ENCODE measurements at places on chromosomes 5 and 9. TPM values are rescaled to one million over a fixed set of nuclear protein-coding genes. Genes with fewer than 3 reads are reported as not detected.

SLCO6A1 gene
- not detected for total RNA-seq

MAP1B gene
- total RNA-seq = 6.2 TPM

- no peak overlapping the region for H3K27ac ChIP-seq
- H3K4me3 ChIP-seq = no peak overlapping the region
- no peaks in the 10 kb centered on the region for H3K36me3 ChIP-seq
- peak; percentile 41 for DNase-seq
- no peaks in the 10 kb centered on the region for H3K4me1 ChIP-seq
Observed at GRCh38 chr9:96232539-96233241, 69.3 kb downstream of the HSD17B3 start.

DNA sequence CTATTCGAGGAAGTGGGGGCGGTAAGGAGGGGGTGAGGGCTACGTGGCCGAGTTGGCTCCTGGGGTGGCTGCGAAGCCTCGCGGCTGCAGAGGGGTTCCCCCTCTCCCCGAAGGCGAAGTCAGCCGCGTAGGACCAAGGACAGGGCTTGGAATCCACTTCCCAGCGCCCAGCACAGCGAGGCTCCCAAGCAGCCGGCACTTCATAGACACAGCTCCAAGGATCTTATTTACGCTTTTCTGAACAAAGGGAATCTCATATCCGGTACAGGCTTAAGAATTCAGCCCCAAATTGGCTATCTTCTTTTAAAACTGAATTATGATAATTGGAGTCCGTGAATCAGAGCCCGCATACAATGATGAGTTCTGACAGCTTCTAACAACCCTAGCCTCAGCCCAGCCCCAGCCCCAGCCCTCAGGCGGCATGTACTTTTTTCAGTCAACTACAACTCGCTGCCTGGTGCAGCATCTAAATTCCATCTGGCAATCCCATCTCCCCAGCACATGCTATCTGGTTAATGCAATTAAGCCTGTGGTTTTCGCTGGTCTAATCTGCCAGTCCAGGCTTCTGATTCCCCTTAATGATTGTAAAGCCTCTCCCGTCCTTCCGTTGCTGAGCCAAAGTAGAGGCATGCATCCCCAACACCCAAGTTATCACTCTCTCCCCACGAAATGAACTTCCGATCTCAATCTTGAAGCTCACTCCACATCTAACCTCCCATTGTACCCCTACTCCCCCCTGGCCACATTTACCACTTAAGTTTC is 1.0 kb downstream of the ELAVL2 start:
- H3K27me3 ChIP-seq = peaks cover 11% of the 10 kb centered on the region
- H3K4me3 ChIP-seq = no peak overlapping the region
- H3K36me3 ChIP-seq = no peaks in the 10 kb centered on the region
- no peak overlapping the region for H3K27ac ChIP-seq

GRCh38 chr5:147063943-147064342 is 170.9 kb upstream of the STK32A start:
- H3K4me1 ChIP-seq = peaks cover 5% of the 10 kb centered on the region
- H3K27ac ChIP-seq = no peak overlapping the region
- H3K27me3 ChIP-seq = no peaks in the 10 kb centered on the region

DNA sequence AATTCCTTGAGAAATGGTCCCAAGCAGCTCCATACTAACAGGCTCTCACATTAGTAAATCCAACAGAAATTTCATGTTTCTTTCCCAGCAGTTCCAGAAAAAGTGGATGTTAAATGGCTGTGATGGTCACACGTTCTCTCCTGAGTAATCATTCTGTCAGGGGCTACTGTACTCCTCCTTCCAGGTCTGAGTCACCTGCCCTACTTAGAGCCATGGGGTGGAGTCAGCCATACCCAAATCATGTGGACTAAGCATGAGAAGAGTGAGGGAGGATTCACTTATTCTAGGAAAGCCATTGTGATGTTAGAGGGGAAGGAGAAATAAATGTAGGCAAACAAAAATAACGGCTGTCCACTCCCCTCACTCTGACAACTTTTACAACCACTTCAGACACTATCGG is 547.2 kb downstream of the CSNK1G3 start:
- H3K36me3 ChIP-seq = no peaks in the 10 kb centered on the region
- no peak overlapping the region for H3K4me3 ChIP-seq
- DNase-seq = no peak

DNA sequence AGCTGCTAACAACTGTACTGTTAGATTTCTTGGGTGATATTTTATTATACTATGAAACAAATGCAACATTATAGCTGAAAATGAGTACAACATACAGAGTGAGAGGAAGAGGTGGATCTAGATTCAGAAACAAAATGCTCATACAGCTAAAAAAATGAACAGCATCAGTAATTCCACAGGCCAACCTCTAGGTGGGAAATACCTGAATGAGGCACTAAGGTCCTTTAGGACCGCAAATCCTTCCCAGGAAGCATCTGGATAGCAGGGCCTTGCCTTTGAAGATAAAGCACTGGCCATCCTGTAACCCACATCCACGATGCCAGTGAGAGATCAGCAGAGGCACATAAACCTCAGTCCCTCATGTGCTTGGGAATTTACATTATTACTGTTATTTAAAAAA is 310.8 kb downstream of the YTHDC2 start:
- no peaks in the 10 kb centered on the region for H3K36me3 ChIP-seq
- H3K4me3 ChIP-seq = no peak overlapping the region
- H3K4me1 ChIP-seq = no peaks in the 10 kb centered on the region

TCERG1 gene
- total RNA-seq = 71.7 TPM

DNA sequence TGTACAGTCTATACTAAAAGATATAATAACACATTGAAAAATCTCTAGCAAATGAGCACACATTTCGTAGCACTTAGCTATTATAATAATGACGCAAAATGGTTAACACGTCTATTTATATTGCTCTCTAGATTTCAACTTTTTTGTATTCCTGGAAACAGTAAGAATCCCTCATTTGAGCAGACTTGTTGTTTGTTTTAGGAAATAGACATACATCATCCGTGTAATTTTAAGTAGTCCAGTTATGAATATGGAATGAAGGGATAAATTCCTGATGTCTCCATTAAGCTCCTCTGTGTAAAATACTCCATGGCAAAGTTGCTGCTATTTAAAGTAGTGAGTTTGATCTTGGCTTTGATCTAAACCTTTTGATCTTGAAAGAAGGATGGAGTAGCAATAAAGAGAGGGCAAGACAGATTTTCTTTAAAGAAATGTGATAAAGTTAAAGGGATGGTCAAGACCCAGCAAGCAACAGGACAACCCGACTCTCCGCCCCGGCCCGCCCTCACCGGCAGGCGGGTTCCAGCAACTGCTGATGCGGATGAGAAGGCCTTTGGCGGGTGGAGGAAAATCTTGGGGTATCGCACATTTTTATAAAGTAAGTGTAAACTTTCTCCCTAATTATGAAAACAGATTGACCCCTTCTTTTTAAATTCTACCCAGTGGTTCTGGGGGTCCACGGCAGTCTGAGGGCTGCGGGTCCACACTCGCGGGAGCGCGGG is 277.4 kb downstream of the AOPEP start:
- H3K4me3 ChIP-seq = peak overlapping the region; percentile 86
- peak overlapping the region; percentile 99 for H3K27ac ChIP-seq
- peak; percentile 36 for DNase-seq
- H3K4me1 ChIP-seq = peaks cover 46% of the 10 kb centered on the region
- H3K27me3 ChIP-seq = no peaks in the 10 kb centered on the region

ADGRD2 gene
- not detected for total RNA-seq

- H3K27me3 ChIP-seq = peaks cover 9% of the 10 kb centered on the region
- H3K27ac ChIP-seq = no peak overlapping the region
- no peaks in the 10 kb centered on the region for H3K36me3 ChIP-seq
- DNase-seq = no peak
- H3K4me1 ChIP-seq = peaks cover 43% of the 10 kb centered on the region
Observed at GRCh38 chr5:1004461-1005248, 3.9 kb upstream of the NKD2 start.

GRCh38 chr5:160060001-160060400 is 51.1 kb downstream of the TTC1 start:
- no peaks in the 10 kb centered on the region for H3K4me1 ChIP-seq
- no peak for DNase-seq
- H3K36me3 ChIP-seq = peaks cover 58% of the 10 kb centered on the region

DNA sequence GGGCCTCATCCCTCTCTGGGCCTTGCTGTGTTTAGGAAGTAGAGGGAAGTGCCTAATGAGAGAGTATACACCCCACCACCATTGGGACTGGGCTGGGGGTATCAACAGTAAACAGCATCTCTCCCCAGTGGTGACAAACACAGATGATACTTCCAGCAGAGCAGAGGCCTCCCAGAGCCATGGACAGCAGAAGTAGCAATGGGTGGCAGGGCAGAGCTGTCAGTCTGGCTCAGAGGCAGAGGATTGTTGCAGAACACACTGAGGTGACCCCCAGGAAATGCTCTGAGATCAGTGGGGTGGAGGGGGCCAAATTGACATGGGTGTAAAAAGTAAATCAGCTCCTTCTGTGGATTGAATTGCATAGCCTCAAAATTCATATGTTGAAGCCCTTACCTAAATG is 12.1 kb upstream of the P4HA2 start:
- H3K27me3 ChIP-seq = no peaks in the 10 kb centered on the region
- H3K27ac ChIP-seq = no peak overlapping the region
- no peak overlapping the region for H3K4me3 ChIP-seq
- no peak for DNase-seq
- no peaks in the 10 kb centered on the region for H3K4me1 ChIP-seq

GRCh38 chr5:147464211-147464610 is 45.7 kb downstream of the DPYSL3 start:
- no peaks in the 10 kb centered on the region for H3K36me3 ChIP-seq
- H3K4me3 ChIP-seq = no peak overlapping the region
- H3K4me1 ChIP-seq = no peaks in the 10 kb centered on the region
- no peak overlapping the region for H3K27ac ChIP-seq
- DNase-seq = peak; percentile 11

DNA sequence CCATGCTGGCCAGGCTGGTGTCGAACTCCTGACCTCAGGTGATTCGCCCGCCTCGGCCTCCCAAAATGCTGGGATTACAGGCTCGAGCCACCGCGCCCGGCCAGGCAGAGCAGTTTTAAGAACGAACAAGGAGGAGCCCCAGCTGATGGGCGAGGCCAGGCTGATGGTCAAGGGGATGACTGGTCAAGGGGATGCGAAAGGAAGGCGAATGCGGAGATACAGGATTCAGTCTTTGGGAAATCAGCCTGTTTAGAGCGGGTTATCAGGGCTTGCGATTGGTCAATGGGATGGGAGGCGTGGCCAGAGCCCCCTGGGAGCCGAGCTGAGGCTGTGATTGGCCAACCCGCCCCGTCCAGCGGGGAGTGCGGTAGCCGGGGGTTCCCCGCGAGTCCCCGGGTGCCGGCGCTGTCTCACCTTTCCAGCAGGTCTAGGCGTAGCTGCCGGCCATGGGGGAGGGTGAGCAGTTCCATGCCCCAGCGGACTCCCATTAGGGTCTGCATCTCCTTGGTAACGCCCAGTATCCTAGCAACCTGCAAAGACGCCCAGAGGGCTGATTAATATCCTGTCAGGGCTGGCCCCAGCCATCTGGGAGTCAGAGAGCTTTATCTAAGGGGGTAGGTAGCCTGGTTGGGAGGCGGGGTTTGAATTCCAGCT is 7.5 kb upstream of the TOR2A start:
- no peak overlapping the region for H3K27ac ChIP-seq
- no peak for DNase-seq
- H3K4me1 ChIP-seq = peaks cover 22% of the 10 kb centered on the region
- H3K27me3 ChIP-seq = peaks cover 5% of the 10 kb centered on the region

PCDHA9 gene
- not detected for total RNA-seq

SLC46A2 gene
- not detected for total RNA-seq

DNA sequence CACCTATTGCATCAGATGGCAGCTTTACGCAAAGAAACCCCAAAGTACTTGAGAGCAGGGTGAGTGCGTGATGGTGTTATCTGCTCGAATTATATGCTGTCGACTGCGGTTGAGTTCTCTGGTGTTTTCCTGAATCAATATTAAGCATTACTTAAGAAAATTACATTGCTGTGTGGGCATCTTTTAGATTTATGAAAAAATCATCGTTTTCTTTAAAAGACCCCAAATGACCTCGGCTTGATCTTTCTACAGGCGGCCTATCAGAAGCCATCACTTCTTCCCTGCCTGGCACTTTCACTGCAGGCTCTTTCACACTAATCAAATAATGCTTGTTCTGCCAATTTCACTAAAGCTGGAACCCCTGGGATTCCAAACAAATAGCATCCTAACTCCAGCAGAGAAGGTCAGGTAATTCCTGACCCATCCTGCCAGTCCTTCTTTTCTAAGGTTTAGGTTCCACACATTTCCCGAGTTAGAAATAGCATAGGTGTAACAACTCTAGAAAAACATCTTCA is 1.7 kb downstream of the UBE2QL1 start:
- no peak overlapping the region for H3K4me3 ChIP-seq
- H3K27ac ChIP-seq = no peak overlapping the region
- no peaks in the 10 kb centered on the region for H3K4me1 ChIP-seq
- H3K36me3 ChIP-seq = no peaks in the 10 kb centered on the region
